Fibroblast of the aortic adventitia (primary cell): ENCODE measurements at places on chromosomes 7 and 10.
A peak's percentile ranks its signal among the peaks of the same experiment; 100 is the strongest.

GRCh38 chr7:33511778-33512177, 382.4 kb downstream of the BBS9 start:
- DNase-seq = no peak

DNA sequence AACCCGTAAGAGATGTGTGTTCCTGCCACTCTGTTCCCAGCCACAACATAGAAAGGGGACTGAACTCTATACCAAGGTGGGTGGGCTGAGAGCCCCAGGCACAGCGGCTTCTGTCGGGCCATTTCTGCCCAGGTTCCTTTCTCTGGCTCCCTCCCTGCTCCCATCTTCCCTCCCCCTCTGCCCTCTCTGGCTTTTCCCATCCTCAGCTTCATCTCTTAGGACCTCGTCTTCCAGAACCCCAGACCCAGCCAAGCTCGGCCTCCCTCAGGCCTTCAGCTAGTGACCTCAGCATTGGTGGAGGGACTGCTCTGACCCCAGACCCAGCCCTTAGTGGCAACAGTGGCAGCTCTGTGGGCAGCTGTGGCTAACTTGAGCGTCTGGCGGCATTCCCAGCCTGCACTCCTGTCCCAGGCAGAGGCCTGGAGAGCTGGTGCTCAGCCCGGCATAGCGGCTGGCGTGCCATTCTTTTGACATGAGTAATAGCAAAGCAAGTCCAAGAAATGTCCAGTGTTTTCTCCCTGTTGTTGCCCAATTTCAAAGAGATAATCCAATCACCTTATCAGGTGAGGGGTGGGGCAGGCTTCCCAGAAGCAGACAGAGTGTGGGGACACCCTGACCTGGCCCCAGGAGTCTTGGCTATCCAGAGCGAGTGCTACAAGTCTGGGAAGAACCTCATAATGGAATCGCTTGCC, 15.9 kb downstream of the PTPRE start:
- DNase-seq = peak; percentile 62

DNA sequence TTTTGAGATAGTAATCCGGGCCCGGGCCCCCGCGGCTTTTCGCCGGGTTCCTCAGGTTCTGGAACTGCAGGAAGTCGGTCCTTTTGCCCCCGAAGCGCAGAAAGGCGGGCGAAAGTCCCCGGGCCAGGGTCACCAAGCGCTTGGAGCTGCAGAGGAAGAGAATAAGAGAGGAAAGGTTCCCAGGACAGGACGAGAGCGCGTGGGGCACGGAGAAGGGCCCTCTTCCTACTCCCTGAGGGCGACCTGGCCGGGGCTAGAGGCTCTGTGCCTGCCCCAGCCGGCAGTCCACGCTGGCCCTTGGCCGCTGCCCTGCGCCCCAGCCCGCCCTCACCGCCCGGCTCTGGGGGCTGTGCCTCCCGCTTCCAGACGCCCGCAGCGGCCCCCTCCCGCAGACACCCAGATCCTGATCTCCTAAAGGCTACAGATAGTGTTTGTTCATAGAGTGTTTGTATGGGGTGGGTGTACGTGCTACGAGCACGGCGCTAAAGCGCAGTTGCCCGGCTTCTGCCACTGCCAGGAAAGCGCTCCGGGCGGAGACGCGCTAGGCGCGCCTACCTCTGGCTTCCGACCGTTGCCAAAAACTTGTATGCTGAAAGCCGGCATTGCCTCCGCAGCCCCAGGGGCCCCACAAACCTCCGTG, 3.2 kb downstream of the HPSE2 start:
- DNase-seq = no peak

DNA sequence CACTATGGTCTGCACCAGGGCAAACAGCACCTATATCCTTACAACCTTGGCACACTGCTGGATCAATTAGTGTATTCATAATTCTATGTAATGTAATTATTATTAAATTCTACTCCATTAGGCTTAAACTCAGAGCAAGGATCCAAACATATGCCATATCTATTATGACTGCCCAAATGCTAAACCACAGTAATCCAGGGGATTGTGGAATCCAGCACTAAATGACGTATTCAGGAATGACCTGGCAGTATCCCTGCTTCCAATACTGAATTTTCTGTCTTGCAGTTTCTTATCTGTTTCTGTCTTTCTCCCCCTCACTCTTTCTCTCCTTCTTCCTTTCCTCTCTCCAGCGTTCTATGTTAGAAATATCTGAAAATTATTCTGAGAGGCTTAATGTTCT, 16.5 kb upstream of the UBE2D1 start:
- DNase-seq = peak; percentile 56

- peak; percentile 71 for DNase-seq
Measured at GRCh38 chr10:35079763-35080162, 10.4 kb downstream of the CUL2 start.

DNA sequence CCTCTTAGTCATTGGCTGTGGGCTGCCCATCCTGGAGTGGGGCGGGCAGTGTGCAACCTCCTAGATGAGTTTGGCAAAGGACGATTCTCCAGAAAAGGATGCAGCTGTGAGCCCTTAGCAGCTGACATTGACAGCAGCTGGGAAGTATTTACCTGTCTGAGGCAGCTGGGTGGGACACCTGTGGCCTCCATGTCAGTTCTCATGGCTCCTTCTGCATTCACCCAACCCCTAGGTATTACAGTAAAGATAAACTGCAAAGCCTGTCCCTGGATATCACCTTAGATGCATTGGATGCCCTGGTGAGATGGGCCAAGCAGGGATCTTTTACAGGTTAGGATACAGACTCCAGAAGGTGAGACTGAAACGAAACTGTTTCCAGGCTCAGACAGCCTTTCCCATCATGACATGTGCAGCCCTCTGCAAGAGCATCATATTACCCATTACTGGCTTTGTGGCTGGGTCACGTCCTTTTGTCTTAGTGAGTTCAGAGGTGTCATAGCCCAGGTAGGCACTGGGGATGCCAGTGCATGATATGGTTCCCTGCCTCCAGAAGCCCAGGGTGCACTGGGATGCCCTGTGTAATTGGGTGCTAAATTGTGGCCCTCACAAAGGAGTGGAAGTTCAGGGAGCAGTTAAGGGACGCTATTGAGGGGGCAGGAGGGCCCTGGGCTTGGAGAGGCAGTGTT, 28.9 kb downstream of the MINDY4 start:
- no peak for DNase-seq

DNA sequence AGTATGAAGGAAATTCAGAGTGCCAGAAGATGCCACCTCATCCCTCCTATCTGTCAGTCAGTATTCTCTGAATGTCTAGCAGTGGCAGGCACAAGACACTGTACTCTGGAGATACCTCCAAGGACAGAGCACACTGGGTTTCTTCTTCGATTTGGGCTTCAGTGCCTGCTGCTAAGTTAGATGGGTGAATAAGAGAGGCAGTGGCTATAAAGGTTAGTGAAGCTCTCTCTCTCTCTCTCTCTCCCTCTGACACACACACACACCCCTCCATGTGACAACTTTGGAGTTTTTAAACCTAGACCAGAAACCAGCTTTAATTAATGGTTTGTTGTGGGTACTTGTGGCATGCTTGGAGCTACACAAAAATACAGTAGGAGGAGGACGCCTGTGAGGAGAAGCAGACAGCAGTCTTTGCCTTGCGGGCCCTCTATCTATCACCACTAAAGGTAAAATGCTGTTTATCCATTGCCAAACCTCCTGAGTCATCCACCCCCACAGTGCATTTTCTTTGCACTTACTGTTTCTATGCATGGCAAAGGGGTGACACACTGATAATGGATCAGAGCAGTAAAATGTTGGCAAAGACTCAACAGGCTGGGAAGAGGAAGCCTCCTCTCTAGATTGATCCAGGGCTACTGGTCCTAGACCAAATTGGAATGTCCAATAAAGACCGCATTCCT, 102.5 kb downstream of the TRIL start:
- peak; percentile 90 for DNase-seq

DNA sequence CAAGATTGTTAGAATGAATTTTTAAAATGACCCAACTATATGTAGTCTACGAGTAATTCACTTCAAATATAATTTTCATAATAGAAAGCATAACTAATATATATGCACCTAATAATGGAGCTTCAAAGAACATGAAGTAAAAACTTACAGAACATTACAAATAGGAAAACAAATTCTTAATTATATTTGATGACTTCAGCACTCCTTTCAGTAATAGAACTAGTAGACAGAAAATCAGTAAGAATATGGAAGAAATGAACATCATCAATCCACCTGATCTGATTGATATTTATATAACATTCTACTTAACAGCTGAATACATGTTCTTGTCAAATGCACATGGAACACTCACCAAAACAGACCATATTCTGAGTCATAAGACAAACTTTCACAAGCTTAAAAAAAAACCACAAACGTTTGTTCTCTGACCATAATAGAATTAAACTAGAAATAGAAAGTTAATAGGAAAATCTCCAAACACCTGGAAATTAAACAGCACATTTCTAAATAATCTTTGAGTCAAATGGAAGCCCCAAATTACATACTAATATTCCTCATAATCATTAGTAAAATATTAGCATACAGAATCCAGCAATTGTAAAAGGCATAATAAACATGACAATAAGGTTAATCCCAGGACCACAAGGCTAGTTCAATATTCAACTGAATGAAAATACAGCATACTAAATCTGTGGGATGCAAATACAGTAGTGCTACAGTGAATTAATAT, 48.0 kb downstream of the BRAF start:
- DNase-seq = peak; percentile 73

- DNase-seq = peak; percentile 52
Measured at GRCh38 chr10:89241486-89242344, 9.9 kb downstream of the LIPA start.

DNA sequence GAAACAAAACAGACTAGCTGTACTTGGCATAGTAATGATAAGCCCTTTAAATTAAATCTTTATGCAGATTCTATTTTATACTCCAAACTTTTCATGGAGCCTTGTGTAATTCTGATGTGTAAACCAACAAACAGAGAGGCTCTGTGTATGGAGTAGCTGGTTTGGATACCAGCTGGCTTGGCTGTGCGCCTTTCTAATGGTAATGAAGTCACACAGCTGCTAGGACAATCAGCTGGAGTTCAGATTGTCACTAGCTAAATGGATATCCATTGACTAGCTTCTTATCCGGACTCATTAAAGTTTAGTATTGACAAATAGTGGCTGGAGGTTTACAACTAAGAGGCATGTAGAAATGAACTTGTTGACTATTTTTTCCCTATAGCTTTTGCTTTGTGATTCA, 398.4 kb downstream of the DGKB start:
- no peak for DNase-seq

DNA sequence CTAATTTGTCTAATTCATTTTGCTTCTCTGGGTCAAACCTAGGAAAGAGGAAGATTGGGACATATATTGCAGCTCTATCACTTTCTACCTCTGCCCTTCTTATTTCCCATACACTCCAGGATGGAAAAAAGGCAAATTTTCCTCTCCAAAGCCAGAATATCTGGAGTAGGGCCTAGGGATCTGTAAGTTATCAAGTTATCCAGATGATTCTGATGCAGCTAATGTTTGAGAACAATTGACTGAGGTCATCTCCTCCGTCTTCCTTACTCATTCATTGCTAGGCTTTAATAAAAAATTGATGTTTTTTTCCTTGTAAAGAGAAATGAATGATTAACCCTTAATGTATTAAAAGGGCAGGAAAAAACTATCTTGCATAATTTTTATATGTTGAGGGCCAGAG, 211.9 kb upstream of the GLI3 start:
- peak; percentile 13 for DNase-seq

DNA sequence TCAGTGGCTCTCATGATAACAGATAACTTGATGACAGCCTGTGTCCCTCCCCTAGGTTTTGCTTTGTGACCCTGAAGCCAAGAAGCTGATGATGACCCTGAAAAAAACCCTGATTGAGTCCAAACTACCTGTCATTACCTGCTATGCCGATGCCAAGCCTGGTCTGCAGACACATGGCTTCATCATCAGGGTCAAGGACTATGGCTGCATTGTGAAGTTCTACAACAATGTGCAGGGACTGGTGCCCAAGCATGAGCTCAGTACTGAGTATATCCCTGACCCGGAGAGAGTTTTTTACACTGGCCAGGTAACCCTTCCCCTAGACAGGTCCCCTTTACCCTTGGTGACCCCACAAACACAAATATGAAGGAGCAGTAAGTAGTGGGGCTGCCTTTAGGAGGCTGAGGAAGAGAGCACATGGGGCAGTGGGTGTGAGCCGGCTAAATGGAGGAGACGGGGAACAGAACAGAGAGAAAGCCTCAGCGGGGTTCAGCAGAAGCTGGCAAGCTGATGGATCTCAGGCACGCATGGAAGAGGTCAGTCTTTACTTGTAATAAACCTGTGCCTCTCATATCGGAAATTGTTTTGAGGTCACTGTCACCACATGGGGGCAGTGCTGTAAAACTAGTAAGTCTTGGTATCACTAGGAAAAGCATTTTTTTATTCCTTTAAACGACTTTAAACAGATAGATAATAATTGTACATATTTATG, 20.2 kb downstream of the PDCD11 start:
- DNase-seq = peak; percentile 84

- DNase-seq = peak; percentile 65
Measured at GRCh38 chr10:118584181-118584954, 11.1 kb downstream of the PRLHR start.

DNA sequence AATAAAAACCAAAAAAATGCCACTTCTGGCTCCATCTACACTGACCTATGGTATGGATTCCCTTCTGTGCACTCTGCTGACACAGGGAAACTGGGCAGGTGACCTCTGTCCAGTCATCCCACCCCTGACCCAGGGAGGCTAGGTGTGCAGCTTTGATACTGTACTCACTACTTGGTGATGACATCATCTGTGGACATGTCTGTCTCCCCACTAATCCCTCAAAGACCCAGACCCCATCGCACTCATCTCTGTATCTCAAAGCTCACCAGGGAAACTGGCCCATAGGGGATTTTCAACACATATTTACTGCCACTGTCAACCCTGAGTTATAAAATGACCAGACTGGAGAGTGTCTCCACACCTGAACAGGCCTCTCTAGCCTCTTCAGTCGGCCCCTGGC, 10.6 kb downstream of the SGMS1 start:
- no peak for DNase-seq

GRCh38 chr7:98284335-98285036, 3.0 kb downstream of the BRI3 start:
- DNase-seq = peak; percentile 72

DNA sequence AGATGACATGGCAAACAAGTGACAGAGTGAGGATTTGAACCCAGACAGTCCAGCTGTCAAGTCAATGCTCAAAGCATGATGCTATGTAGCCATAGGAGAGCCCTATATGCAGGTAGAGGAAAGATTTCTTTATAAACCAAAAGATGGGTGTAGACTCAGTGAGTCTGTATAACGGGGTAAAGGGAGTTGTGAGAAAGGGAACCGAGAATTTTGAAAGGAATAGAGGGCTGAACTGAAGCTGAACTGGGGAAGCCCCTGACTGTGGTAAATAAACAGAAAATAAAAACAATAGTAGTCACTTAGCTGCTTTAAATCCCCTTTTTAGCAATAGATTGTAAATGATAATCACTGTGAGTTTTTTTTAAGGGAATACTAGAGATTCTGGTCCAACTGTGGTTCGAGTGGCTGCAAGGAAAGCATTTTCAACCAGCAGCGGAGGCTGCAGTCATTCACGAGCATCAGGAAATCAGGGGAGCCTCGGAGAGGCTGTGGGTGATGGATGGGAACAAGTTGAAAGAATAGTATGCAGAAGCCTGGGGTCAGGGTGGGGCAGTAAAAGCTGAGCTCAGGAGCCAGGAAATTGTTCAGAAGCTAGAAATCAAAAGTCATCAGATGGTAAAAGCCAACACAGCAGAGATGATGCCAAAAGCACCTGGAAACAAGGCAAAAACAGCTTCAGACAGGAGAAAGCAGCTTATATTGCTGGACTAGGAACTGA, 393.5 kb downstream of the GFRA1 start:
- DNase-seq = no peak
